HFFc6 (cell line): ENCODE measurements at places on chromosomes 1 and 21. TPM values are rescaled to one million over a fixed set of nuclear protein-coding genes. Genes with fewer than 3 reads are reported as not detected.

The PRRX1 gene
- 147 to 277 TPM (median 151 TPM) in 3 replicates for total RNA-seq

The CDCA8 gene
- total RNA-seq: 18.9 and 41.2 TPM in 2 replicates

The APCS gene
- not detected in 3 replicates for total RNA-seq

The KLHDC8A gene
- total RNA-seq: not detected in 3 replicates

The TNFAIP8L2 gene
- total RNA-seq: not detected in 3 replicates

The GNB1 gene
- total RNA-seq: 493 to 565 TPM (median 543 TPM) in 3 replicates

The AURKAIP1 gene
- total RNA-seq: 197 to 218 TPM (median 215 TPM) in 3 replicates

The GPR161 gene
- total RNA-seq: 9.8 to 14.5 TPM (median 12.7 TPM) in 3 replicates

The PLPP3 gene
- 16.3 to 29.9 TPM (median 19.3 TPM) in 3 replicates for total RNA-seq

The SERTAD4 gene
- total RNA-seq: 3.0 and 3.7 TPM in 2 replicates

DNA sequence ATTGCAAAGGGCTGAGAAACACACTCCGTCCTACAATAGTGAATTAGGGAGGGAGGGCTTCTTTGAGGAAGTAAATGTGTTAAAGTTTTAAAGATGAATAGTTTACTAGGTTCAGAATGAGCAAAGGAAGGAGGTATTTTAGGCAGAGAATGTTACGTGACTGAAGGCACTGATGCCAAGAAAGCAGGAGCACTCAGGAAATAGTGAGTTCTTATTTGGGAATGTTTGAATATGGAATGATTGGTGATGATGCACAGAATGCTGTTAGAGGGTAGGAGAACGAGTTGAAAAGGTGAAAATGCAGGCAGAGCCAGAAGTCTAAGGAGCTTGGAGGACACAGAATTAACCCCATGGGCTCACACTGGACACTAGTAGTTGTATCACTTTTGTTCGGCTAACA is 108.0 kb downstream of the NRIP1 start:
- DNase-seq: peak; percentile 67

- peak; percentile 98 for DNase-seq
Measured at GRCh38 chr1:84365225-84366221, 32.8 kb upstream of the DNASE2B start.

- peak; percentile 48 for DNase-seq
Measured at GRCh38 chr1:13784971-13785370, 85.0 kb downstream of the PRDM2 start.

DNA sequence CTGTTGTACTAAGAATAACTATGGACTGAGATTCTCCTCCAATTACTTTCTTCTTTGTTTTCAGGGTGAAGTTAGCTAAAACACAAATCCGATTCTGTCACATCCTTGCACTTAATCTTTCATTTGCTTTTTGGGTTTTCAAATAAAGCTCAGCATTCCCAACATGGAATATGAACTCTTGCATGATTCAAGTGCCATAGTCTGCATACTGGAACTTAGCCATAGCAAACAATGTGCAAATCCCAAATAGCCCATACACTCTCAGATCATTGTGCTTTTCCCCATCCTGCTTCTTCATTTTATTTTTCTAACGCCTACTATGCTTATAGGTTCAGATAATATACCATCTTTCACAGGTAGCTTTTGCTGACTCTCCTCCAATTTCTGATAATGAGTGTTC is 455.8 kb upstream of the PRMT6 start:
- DNase-seq: no peak

GRCh38 chr21:45176141-45176540 is 101.8 kb downstream of the ADARB1 start:
- DNase-seq: no peak

DNA sequence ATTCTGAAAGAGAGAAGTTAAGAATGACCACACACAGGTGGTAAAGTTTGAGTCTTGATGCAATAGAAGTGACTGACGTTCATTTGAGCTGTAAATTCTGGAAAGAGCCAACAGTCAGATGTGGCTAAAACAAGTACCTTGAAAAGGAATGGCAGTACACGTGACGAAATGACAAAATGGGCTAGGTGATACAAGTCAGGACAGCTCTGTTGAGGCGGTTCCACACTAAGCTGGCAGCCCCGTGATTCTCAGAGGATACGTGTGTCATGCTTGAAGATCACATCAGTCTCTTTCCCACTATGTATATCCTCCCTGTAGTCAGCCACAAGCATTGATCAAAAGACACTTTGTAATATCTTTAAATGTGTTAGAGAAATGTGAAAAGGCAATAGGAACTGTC is 881.3 kb upstream of the ADGRL2 start:
- no peak for DNase-seq

DNA sequence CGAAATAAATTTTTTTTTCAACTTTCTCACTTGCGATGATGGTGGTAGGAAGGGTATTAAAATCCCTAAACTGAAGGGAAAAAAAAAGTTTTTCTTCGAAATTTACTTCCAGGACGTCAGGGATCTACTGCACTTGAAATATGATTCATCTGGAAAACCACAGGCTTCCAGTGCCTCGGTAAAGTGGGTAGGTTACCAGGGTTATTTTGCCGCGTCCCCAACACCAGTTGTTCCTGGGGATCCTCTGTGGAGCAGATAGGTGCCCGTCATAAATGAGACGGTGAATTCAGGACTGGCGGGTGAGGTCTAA is 773 bp downstream of the RABIF start:
- DNase-seq: peak; percentile 49

DNA sequence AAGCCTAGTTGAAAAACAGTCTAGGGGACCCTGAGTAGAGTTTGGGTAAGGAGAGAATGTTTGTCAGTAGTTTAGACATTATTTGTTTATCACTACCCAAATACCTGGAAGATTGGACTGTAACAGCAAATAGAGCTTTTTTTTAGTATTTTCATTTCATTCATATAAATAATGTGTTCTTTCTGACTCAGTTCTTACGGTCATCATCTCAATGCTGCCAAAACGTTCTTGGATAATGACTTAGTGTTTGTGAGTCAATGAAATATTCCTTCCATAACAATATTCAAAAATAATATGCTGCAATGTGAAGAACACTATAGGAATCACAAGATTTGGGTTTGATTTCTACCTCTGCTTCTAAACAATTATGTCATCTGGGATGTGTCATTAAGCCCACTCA is 400.0 kb upstream of the PKN2 start:
- DNase-seq: no peak

- no peak for DNase-seq
Measured at GRCh38 chr21:29125191-29125590, 5.3 kb upstream of the MAP3K7CL start.

DNA sequence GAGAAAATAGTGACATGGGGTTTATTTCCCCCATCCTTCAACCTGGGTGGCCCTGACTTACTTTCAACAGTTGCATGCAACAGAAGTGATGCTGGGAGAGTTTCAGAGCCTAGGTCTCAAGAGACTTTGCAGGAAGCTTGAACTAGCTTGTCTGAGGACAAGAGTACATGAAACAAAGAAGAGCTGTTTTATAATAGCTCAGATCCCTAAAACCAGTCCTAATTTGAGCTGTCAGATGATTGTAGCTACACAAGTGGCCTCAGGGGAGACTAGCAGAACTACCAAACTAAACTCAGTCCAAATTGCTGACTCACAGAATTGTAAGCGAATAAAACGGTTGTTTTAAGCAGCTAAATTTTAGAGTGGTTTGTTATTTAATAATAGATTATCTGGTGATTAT is 17.1 kb downstream of the RC3H1 start:
- DNase-seq: peak; percentile 62

DNA sequence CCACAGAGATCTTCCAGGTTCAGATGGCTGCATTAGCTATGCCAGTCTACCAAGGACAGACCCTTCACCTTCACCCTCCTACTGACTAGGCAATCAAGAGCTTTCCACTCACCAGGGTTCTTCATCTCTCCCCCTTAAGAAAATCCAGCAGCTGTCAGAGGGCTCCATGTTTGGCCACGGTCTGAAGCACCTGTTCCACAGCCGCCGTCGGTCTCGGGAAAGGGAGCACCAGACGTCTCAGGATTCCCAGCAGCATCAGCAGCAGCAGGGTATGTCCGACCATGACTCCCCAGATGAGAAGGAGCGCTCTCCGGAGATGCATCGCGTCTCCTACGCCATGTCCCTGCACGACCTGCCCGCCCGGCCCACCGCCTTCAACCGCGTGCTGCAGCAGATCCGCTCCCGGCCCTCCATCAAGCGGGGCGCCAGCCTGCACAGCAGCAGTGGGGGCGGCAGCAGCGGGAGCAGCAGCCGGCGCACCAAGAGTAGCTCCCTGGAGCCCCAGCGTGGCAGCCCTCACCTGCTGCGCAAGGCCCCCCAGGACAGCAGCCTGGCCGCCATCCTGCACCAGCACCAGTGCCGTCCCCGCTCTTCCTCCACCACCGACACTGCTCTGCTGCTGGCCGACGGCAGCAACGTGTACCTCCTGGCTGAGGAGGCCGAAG is 13.8 kb downstream of the TMCC2 start:
- no peak for DNase-seq

GRCh38 chr1:208159555-208160258 is 84.5 kb downstream of the PLXNA2 start:
- peak; percentile 83 for DNase-seq

- peak; percentile 21 for DNase-seq
Measured at GRCh38 chr21:34598931-34599400, 15.9 kb downstream of the RCAN1 start.

GRCh38 chr21:45996311-45997204 is 15.0 kb downstream of the COL6A1 start:
- DNase-seq: no peak

DNA sequence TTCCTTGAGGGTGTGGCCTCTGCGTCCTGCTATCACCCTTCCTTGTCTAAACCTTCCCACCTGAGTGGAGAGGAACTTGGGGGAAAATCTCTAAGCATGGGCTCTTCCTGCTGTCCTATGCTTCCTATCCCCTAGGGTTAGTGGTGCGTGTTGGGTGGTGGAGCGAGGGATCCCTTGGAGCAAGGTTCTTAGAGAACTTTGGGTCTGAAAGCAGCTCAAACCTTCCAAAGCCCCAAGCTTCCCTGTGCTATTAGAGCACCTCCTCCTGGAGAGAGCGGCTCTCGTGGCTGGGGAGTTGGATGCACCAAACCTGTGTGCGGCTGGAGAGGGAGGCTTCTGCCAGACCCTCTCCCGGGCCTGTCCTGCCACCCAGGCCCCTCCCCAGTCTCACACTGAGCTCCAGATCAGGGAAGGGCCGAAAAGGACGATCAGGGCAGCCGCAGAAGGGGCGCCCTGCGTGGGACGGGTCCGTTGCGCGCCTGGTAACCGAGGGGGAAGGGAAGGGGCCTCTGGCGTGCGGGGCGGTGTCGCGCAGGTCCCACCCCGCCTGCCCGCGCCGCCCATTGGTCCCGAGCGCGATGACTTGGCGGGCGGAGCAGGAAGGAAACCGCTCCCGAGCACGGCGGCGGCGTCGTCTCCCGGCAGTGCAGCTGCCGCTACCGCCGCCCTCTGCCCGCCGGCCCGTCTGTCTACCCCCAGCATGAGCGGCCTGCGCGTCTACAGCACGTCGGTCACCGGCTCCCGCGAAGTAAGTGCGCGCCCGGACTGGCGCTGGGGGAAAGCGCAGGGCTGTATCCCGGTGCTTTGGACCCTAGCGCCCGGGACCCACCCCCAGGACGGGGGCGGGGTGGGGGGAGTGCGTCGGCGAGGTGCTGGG is at the start of gene SH3BGRL3:
SH3BGRL3 (plus strand) TSS at position 631 of the 877 bp plus-strand sequence; CDS start at position 701, 70 bp downstream.
- peak; percentile 68 for DNase-seq

- DNase-seq: no peak
Measured at GRCh38 chr1:151806170-151806569, 951 bp upstream of the LINGO4 start.

DNA sequence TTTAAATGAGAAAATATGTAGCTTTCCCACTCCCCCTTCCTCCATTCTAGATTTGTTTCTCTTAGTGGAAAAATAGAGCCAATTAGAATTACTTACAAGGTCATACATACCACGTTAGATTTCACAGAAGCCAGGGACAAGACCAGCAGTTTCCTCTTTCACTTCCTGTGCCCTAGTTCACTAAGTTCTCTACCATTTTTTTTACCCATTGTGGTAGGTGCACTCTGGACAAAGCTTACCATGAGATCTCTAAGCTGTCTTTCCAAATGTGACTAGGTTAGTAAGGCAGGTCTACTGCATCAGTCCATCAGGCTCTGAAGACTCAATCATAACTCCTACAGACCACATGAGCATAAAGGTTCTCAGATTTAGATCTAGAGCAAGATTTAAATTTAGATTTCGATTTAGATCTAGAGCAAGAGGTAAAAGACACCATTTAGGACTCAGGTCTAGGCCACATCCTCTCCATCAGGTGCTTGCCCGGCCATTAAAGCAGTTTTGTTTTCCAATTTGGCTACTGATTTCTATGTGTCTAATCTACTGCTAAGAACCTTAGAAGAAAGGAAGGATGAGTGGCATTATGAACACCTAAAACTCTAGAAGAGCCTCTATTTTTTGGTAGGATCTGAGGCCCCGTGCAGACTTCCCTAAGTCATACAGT is 235.3 kb downstream of the FAF1 start:
- DNase-seq: no peak

DNA sequence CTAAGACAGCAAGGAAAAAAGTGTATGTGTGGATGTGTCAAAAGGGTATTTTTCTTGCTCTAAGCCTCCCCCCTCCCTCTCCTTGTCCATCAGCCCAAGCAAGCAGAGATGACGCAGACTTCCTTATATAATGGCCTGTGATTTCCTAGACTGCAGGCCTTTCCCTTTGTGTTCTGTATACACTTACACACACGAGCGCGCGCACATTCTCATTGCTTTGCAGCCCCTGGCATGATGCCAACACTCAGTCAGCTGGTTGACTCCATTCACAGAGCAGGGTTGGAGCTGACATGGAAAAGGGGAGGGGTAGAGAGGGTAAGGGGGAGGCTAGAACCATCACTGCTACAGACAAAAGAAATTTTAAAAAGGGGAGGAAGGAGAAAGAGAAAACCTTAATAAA is 41.8 kb downstream of the GATAD2B start:
- DNase-seq: peak; percentile 85
